D721Med (cell line): ENCODE measurements at places on chromosomes 3 and 15.

DNA sequence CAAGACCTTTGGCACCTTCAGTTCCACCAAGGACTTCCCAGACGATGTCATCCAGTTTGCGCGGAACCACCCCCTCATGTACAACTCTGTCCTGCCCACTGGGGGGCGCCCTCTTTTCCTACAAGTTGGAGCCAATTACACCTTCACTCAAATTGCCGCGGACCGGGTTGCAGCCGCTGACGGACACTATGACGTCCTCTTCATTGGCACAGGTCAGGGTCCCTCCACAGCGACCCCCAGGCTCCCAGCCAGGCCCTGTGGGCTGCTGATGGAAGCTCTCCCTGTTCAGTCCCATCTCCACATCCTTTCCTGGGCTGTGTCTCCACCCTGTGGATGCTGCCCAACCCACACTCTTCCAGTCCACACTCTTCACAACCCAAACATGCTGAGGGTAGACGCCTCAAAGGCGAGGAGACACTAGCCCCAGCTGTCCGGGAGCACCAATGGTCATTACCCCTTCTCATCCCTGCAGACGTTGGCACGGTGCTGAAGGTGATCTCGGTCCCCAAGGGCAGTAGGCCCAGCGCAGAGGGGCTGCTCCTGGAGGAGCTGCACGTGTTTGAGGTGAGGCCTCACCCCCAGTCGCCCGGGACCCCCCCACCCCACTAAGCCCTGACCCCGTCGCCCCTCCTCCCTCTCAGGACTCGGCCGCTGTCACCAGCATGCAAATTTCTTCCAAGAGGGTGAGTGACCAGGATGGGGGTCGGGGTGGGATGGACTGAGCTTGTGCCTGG is 4.3 kb upstream of the LSMEM2 start:
- DNase-seq, result no peak

GRCh38 chr3:136626493-136626892 is 125.7 kb downstream of the STAG1 start:
- no peak for DNase-seq

DNA sequence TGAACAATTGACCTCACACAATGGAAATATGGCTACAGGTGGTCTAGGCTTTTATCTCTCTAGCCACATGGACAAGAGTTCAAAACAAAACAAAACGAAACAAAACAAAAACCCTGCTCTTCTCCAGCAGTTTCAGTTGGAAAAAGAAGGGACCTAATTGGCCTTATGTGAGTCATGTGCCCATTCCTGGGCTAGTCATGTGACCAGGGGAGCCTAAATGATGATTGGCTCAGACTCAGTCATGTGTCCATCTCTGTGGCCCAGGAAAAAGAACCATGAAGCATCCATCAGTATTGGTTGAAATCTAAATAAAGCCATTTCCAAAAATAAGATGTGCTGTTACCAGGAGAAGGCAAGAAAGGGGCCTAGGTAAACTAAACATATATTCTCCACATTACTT is 96.8 kb downstream of the ANXA2 start:
- DNase-seq, result no peak

- DNase-seq, result no peak
Measured at GRCh38 chr3:28617821-28618220, 269.2 kb upstream of the AZI2 start.

- no peak for DNase-seq
Measured at GRCh38 chr3:23046536-23046935, 156.6 kb upstream of the UBE2E2 start.

DNA sequence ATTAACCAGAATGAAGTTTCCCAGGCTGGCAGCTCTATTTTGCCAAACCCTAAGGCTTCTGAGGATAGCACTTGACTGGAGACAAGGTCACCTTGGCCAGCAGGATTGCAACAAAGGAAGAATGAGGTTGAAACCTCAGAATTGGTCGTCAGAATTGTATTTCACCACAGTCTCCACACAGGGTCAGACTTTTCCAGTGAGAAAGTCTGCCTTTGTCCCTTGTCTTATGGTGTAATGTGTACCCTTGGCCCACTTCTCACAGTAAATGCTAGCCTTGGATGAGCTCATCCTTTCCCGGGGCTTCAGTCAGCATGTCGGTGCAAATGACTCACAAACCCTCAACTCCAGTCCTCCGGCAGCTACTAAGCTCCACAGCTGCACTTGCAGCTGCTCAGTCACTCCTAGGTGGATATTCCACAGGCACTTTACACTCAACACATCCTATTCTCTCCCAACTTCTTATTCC is 19.7 kb downstream of the SSR3 start:
- no peak for DNase-seq

DNA sequence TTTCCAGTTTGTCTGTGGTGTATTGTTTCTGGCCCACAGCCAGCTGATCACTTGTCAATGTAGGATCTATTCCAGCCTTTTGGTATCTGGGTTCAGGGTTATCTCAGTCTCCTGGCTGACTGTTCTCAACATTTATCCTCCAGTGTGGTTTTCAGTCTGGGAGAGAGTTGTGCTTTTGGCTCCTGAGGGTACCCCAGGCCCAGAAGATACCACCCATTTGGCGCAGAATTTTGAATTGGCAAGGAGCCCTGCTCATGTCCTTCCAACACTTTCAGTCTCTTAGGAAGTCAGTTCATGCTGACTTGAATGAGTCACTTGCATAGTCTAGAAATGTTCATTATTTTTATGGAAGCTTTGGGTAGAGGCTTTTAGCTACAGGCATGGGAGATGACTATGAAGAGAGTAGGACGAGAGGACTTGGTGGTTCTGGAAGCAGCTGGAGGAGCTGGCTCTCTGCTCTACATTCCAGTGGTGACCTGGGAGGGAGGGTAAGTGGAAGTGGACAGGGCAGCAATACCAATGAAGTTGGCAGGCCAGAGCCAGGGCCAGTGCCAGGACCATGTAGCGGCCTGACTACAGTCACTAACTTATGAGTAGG is 7.2 kb downstream of the POLR2H start:
- DNase-seq, result no peak

DNA sequence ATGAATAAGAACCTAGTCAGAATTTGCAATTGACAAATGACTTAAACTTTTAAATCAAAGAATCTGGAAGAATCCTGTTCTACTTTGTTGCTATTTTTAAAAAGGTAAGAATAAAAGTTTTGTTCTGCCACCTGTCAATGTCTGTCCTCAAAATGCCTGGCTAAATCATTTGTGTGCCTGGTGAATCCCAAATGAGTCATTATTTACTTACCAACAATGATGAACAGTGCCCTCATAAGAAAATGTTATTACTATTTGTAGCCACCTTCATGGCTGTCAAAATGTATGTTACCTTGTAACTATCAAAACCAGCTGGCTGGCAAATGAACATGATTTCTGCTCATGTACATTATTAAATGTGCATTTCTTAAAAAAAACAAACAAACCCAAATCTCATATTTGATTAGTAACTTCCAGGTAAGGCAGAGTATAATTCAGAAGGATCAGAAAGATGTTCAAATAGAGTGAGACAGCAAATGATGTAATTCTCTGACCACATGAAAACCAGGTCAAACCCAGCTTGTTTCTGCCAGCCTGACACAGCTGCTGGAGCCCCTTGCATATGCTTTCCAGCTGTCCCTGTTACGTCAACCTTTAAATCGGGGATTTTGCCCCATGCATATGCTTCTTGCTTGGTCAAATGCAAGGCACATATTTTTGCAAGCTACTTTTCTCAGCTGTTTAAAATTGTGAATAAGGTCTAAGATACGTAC is 137.9 kb downstream of the SSR3 start:
- DNase-seq, result no peak

- no peak for DNase-seq
Measured at GRCh38 chr3:194277786-194278130, 73.4 kb downstream of the CPN2 start.

DNA sequence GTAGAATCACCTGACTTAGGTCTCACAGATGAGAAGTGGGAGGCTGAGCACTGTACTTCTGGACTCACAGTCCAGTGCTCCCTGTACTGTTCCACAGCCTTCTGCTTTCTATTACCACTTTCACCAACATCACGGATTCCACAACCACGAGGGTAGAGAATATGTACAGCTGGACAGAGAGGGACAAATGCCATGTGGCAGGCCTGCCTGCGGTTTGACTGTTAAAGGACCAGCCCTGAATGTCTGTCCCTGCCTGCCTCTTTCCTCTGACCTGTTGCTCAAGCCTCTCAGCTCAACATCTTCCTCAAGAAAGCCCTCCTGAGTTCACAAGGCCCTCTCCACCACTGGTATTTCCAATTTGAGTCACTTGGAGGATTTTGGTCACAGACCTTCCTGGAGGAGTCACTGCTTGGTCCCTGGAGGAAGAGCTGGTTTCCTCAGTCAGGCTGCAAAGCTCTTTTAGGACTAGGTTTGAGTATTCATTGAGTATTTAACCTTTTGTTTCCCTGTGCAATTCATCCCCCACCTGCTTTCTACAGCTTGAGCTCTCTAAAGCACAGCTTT is 49.1 kb downstream of the RAB11A start:
- no peak for DNase-seq

DNA sequence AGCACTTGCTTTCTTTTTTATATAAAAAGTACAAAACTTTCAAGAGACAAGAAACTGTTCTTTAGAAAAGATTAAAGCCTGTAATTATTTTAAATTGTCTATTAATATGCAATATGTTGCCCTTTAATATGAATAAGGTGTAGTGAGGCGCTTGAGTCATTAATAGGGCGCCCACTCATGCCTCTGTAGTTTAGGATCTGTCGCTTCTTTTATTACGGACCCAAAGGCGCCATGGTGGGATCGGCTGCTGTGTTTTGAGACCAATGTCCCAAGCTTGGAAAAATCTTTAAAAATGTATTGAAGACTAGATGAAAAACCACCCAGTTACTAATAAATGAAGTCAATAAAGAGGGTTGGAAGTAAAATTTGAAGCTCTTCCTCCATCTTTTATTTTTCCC is 259.5 kb upstream of the MEIS2 start:
- no peak for DNase-seq

DNA sequence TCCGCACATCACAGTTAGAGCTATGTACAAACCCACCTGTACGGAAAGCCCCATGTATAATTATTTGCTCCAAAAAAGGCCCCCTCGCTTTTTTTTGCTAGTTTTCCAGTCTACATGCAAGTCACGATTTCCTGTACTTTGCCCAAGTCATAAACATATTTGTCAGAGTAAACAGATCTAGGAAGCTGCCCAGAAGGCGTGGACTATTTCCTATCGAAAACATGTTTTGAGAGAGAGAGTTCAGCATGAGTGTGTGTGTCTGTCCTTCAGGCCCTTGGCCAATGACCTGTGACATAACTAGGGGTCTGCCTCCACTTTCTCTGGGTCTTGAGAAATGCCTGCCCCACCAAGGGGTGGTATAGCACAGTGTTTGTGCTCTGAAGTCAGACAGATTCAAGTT is 72.7 kb upstream of the HACD2 start:
- no peak for DNase-seq

GRCh38 chr3:176554791-176555654 is 642.3 kb downstream of the TBL1XR1 start:
- DNase-seq, result no peak

DNA sequence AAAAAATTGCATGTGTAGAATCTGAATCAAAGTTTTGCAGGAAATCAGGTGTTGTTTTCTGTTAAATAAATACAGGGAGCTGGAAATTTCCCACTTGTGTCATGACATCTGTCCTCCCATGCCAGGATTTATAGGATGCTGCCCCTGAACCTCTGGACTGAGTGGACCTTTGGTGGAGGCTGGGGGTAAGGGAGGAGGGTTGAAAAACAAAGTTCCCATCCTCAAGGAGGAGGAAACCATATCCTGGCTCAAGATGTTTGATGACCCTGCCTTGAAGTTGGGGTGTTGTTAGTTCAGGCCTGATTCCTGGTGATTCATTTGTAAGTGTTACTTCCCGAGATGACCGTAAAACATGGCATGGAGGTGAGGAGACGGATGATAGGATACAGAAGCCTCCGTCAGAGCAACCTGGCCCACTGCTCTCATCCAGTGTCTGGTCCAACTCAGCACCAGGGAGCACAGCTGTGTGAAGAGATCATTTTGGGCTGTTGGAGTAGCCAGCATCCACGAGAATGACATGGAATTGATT is 223.6 kb downstream of the CACNA2D3 start:
- DNase-seq, result no peak
